ENCODE measurements at places on chromosomes 16 and 17. TPM values are rescaled to one million over a fixed set of nuclear protein-coding genes. Genes with fewer than 3 reads are reported as not detected.

The APOH gene
- total RNA-seq: not detected

The VTN gene
- total RNA-seq: 0.14 TPM

The EVPLL gene
- not detected for total RNA-seq

The METTL23 gene
- total RNA-seq: 23.1 TPM

The ERN2 gene
- not detected for total RNA-seq

The MAF gene
- total RNA-seq: 43.7 TPM

GRCh38 chr17:74497471-74497870, 31.0 kb downstream of the CD300A start:
- DNase-seq: no peak

GRCh38 chr17:78290721-78291120, 59.3 kb downstream of the TMEM235 start:
- DNase-seq: no peak

DNA sequence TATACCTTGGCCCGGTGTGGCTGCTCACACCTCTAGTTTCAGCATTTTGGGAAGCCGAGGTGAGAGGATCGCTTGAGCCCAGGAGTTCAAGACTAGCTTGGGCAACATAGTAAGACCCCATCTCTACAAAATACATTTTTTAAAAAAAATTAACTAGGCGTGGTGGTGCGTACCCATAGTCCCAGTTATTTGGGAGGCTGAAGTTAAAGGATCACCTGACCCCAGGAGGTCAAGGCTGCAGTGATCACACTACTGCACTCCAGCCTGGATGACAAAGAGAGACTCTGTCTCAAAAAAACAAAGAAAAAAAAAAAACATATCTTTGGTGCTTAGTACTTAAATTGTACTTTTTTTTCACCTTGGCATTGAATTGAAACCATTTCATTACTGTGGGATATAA, 99.0 kb downstream of the CACNG1 start:
- DNase-seq: no peak

- no peak for DNase-seq
These were observed 7.7 kb downstream of the GIT1 start for GRCh38 chr17:29581583-29582253.

DNA sequence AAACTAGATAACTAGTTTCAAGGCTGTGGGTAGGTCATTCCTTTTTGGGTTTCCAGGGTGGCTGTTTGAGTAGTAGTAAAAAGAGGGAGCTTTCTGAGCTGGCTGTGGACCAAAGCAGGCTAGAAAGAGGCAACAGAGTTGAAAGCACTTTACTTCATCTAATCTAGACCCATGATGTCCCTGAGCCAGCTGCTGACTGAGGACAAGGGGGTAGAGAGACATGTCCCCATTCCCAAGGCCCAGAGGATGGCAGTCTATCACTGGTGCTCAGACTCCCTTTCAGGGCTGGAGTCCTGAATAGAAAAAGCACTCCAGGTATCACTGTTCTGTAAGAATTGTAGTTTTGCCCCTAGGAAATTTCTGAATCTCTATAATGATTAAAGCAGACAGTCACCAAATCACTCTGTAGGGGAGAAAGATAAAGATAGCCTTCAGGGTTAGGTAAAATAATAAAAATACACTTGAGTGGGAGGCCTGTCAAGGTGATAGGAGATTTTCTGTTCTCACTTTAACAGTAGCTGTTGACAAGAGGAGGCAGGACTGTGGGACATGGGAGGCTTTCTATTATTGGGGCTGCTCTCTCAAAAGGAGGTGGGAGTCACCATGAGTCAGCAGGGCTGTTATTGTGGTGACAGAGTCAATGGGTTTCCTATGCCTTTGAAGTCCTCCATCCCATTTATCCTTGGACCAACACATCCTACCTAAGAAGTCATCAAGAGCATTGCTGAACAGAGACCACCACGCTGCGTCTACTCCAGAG, 190.2 kb upstream of the MPHOSPH6 start:
- DNase-seq: no peak

GRCh38 chr17:77322514-77323412, 182.0 kb downstream of the SEC14L1 start:
- DNase-seq: peak; percentile 89
